ENCODE measurements at places on chromosomes 11 and 22.

DNA sequence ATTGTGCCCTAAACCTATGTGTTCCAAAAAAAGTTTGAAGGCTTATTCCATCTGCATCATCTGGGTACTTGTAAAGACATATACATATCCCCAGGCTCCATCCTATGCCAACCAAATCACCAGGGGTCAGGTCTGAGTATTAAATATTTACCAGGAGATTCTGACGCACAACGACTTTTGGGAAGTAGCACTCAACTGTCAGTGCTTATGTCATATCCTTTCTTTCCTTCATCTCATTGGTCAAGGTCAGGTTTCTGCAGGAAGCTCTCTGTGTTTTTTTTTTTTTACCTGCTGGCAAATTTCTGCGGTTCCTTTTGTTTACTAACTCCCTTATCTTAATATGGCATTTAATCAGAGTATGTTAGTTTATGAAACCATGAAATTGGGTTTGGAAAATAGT lies 22.5 kb upstream of the CYP2R1 start:
- no peak for DNase-seq

- no peak for DNase-seq
Observed at GRCh38 chr11:72781063-72781312, 12.9 kb downstream of the STARD10 start.

- DNase-seq, result peak; percentile 97
Observed at GRCh38 chr11:63681321-63682065, at the start of gene RTN3. Gene RTN3, plus strand, starts transcription at chr11:63681500. Its CDS starts 137 bp downstream, at chr11:63681637.

- no peak for DNase-seq
Observed at GRCh38 chr11:22764735-22765134, 64.9 kb downstream of the SVIP start.

DNA sequence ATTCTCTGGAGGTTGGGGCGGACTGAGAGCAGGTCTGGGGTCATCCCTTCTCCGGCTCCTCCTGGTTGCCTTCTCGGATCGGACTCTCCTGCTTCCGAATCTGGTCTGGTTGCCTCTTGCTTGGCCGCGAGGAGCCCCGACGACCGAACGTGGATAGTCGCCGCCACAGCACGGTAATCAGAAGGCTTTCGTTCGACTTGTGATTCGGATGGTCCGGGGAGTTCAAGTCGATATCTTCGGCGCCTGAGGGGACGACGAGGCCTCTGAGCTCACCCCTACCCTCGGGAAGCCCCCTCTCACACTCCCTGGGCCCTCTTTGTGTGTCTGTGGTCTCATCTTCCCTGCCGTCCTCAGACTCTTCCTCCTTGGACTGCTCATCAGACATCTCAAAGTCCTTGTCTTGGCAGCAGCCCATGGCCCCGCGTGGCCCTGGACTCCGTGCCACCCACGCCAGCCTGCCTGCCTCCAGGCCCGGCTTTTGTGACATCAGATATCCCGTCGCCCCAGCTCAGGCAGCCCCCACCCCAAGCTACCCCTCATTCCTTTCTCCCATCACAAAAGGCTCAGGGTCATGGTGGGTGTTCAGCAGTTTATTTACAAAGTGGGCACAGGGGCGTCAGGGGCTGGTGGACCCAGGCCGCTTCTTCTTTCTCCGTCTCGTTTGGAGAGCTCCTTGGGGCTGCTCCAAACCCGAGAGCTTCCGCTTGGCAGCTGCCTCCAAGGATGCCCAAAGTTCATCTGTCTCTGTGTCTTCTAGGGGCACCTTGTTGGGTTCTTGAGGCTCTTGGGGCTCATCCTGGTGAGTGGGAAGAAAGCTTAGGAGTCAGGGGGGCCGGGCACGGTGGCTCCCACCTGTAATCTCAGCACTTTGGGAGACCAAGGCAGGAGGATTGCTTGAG lies at the start of gene TEX54:
Gene TEX54, minus strand, starts transcription at position 506 of the 899 bp plus-strand sequence.
- DNase-seq, result no peak

GRCh38 chr11:79078999-79079398 lies 361.8 kb downstream of the TENM4 start:
- DNase-seq, result peak; percentile 24

Measured in Ammon's horn (tissue), 1 donor.